ENCODE measurements at places on chromosomes 4 and X.

DNA sequence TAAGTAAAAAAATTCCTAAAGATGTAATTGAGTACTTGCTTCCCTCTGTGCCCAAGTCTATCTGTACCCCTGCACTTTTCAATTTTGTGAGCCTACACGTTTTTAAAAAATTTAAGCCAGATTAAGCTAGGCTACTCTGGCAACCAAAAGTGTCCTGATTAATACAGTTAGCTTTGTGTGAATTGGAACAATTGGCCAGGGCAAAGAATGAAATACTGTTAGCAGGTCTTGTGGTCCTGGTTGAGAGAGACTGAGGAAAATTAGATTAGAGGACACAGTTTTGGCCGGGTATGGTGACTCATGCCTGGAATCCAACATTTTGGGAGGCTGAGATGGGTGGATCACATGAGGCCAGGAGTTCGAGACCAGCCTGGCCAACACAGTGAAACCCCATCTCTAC is 293.3 kb downstream of the RAPGEF2 start:
- DNase-seq = no peak

- DNase-seq = no peak
Measured at GRCh38 chr4:42627885-42628646, 28.8 kb downstream of the ATP8A1 start.

DNA sequence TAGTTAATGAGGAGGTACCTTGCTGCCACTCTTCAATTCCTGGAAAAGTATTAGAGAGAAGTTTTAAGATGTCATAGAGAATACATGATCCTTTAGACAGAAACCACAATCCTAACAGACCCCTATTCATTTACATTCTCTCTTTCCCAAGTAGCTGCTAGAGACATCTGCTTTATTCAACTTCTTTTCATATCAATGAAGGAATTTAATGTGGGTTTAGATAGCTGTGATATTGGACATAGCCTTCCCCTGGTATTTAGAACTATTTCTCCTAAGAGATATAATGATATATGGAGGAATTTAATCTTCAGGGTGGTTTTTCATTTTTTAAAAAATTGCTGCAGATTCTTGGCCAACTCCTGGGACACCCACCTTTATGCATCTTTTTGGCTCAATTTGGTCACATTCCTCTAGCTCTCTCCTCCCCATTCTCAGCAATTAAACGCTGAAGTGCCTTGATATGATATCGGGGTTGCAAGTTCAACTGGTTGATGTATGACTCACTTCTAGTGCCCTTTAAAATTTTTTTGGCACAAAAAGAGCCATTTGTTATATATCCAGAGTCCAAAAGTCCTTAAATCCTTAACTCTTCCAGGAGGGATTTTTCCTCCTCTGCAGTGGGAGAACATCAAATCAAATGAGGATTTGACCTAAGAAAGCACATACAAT is 57.6 kb downstream of the DOCK11 start:
- no peak for DNase-seq

DNA sequence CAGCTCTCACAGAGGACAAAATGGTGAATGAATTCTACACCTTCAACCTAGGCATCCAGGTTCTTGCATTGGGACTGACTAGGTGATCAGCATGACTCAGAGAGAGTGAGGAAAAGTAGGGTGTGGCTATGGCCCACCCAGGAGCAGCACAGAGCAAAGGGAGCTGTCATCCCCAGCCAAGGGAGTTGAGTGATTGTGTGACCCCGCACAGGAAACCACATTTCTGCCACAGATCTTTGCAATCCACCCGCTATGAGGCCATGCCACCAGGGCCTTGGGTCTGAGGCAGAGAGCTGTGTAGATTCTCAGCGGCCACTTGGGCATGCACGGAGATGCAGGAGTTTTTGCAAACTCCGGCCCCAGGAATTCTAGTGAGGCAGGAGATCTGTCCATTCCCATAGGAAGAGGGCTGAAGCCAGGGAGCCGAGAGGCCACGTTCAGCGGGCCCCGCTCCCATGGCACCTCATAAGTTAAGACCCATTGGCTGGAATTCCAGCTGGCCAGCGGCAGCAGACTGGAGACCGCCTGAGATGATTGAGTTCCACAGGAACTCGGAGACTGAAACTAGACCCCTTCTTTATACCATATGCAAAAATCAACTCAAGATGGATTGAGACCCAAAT is 75.9 kb downstream of the NAA11 start:
- no peak for DNase-seq

DNA sequence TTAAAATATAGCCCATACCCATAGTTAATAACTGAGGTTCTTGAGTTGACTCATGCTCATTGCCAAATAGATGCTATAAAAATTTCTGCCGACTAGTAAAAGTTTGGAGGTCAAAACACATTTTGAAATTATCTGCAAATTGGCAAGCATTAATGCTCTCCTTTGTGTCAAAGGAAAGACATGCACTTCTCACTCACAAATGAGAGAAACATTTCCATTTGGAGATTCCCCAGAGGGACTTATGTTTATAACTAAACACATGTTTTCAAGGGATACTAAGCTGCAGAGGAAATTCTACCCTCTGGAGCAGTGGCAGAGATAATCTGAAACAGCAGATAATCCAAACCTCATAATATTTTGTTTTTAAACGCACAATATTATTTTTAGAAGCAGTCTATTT is 45.7 kb upstream of the CCDC160 start:
- no peak for DNase-seq

DNA sequence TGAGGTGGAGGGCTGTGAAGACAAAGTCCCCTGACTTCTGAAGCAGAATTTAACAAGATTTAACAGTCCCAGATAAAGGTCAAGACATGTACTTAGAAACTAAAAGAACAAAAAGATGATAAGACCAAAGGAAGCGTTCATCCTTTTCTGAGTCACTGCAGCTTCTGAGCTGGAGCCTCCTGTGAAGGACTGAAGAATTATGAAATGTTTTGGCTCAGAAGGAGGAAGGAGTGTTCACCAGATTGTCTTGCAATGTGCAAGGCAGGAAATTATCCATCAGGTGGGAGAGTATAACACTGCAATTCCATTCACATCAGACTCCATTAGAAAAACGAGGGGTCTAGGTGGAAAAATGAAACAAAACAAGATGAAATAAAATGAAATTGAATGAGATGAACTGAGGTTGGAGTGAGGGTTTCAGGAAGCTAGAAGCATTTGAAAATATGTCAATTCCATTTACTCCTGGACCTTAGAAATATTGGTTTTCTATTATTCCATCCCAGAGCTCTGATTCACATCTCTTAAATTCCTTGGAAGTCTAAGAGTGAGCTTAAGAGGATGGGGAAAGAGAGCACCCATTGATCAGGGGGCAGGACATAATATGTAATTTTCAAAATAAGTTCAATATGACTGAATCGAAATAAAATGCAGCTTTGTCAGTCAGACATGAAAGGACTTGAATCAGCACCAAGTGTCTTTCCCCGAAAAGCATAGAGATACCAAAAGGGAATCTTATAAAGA is 186.1 kb upstream of the LNX1 start:
- no peak for DNase-seq

- no peak for DNase-seq
Measured at GRCh38 chr4:26701786-26702227, 117.9 kb downstream of the TBC1D19 start.

GRCh38 chr4:24141836-24142235 is 252.0 kb upstream of the PPARGC1A start:
- no peak for DNase-seq

DNA sequence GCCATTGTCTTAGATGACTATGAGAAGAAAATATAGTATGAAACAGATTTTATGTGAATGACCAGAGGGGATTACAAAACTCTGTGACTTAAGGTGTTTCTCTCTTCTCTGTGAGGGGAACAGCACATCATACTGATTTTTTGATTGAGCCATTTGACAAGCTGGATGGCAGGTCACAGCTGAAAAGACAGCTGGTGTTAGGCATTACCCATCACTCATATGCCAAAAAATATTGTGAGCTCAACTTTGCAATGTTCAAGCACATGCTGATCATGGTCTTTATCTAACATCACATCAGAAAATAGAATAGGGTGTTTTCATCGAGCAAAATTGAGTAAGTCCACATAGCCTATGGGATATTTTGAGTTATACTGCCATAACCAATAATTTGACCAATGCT is 86.7 kb upstream of the TECRL start:
- DNase-seq = no peak

DNA sequence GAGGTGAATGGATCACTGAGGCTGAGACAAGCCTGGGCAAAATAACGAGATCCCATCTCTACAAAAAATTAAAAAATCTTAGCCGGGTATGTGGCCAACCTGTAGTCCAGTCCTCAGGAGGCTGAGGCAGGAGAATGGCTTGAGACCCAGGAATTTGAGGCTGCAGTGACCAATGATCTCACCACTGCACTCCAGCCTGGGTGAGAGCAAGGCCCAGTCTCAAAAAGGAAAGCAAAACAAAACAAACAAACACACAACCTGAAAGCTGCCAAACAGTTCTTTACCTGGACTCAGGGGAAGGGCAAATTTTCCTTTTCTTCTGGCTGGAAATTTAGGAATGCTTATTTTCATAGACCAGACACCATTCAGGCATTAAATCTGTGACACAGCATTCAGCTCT is 163.1 kb upstream of the FAT1 start:
- no peak for DNase-seq

- DNase-seq = peak; percentile 71
Measured at GRCh38 chrX:30713061-30713525, 59.9 kb downstream of the GK start.

DNA sequence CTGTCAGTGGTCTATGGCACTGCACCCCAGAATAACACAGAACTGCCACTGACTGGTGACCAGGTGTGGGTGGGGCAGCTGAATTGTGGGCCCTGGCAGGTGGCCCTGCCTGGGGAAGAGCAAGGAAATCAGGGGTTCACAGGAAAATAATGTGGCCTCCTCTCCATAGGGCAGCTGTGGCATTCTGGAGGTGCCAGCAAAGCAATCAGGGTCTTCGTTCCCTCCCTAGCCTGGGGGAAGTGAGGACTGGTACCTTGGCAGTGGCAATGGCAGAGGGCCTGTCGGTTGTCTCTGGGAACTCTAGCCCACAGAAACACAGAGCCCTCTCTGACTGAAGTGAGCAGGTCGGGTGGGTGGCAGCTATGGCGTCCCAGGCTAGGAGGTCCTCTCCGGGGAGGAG is 223.0 kb downstream of the GRIA2 start:
- no peak for DNase-seq

- DNase-seq = no peak
Measured at GRCh38 chr4:147518086-147518485, 37.2 kb downstream of the EDNRA start.

- no peak for DNase-seq
Measured at GRCh38 chr4:94523617-94524016, 71.9 kb downstream of the PDLIM5 start.

GRCh38 chrX:149036086-149036485 is 469.0 kb downstream of the IDS start:
- no peak for DNase-seq

- DNase-seq = peak; percentile 56
Measured at GRCh38 chrX:108224727-108225621, 133.4 kb downstream of the ATG4A start.

- no peak for DNase-seq
Measured at GRCh38 chr4:48129307-48130014, 4.6 kb downstream of the TXK start.

GRCh38 chr4:146550161-146550560 is 28.4 kb upstream of the SLC10A7 start:
- DNase-seq = no peak

- DNase-seq = no peak
Measured at GRCh38 chr4:101025755-101026154, 321.6 kb downstream of the PPP3CA start.

- DNase-seq = no peak
Measured at GRCh38 chr4:10267066-10267465, 150.5 kb upstream of the WDR1 start.

GRCh38 chr4:67035501-67035900 is 509.8 kb downstream of the CENPC start:
- no peak for DNase-seq

GRCh38 chrX:72038016-72038415 is 93.7 kb downstream of the RTL5 start:
- DNase-seq = no peak

DNA sequence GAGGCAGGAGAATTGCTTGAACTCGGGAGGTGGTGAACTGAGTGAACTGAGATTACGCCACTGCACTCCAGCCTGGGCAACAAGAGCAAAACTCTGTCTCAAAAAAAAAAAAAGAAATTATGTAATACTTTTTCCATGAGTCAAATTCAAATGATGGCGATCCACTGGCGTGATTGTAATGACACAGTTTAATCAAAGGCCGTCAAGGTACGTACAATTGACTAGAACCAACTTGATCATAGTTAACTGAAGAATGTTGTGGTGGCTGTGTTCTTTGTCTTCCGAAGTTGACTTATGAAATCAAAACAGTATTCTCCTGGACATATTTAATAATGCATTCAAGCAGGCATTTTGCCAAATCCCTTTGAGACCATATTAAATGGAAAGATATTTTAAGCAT is 318.6 kb upstream of the FAT1 start:
- DNase-seq = no peak

DNA sequence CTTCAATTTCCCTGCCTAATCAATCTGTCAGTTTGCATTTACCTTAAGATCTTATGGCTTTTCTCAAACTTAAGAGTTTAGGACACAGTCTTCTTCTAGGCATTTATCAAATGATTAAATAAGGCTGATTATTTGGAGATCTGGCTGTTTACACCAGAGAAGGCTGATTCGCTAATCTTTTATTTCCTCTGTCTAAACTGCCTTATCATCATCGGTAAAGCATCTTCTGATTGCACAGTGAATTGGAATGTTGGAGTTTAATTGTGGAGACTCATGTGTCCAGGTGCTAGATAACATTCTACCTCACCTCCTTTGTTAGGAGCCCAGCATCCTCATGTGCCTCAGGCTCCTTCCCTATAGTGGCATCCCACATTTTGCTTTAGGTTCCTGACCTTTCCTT is 100.3 kb upstream of the DDIT4L start:
- no peak for DNase-seq

Measured in islet precursor cell (in vitro differentiated cells).